ENCODE measurements at places on chromosomes 1 and 21.

- DNase-seq, result no peak
Measured at GRCh38 chr1:111927652-111928051, 61.8 kb downstream of the KCND3 start.

DNA sequence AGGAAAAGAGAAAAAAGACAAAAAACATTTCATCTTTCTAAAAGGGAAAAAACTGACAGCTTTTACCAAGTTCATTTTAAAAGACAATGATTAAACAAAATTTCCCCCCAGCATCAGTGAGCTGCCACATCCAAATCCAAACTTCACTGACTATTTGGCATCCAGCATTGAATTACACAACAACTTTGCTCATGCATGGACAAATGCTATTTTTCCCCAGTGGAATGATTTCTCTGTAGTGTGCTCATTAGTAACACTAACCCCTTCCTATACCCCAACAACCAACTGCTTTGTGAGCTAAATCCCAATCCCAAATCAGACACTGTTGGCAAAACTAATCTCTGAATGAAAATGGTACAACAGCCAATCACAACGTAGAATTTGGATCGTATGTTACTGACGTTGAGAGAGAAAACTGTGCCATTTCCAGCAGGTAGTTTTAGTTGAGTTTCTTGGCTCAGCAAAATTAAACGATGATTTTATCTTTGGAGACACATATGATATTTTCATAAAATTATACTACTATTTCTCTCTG lies 37.9 kb downstream of the PIK3R3 start:
- no peak for DNase-seq

DNA sequence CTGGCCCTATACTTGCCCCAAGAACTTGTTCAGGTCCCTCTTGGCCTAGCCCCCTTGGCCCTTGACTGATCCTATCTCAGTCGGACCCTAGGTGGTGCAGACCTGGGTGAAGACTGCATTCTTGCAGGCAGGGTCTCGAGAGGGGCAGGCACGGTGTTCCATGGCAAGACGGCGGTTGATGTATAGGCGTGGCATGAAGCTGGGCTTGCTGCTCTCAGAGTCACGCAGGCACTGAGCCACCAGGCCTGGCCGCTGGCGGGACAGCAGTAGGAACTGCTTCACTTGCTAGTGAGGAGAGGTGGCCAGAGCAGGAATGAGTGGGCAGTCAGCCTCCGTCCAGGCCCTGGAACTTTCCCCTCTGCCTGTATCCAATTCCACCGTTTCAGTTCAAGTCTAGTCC lies 3.8 kb downstream of the HECTD3 start:
- peak; percentile 16 for DNase-seq

DNA sequence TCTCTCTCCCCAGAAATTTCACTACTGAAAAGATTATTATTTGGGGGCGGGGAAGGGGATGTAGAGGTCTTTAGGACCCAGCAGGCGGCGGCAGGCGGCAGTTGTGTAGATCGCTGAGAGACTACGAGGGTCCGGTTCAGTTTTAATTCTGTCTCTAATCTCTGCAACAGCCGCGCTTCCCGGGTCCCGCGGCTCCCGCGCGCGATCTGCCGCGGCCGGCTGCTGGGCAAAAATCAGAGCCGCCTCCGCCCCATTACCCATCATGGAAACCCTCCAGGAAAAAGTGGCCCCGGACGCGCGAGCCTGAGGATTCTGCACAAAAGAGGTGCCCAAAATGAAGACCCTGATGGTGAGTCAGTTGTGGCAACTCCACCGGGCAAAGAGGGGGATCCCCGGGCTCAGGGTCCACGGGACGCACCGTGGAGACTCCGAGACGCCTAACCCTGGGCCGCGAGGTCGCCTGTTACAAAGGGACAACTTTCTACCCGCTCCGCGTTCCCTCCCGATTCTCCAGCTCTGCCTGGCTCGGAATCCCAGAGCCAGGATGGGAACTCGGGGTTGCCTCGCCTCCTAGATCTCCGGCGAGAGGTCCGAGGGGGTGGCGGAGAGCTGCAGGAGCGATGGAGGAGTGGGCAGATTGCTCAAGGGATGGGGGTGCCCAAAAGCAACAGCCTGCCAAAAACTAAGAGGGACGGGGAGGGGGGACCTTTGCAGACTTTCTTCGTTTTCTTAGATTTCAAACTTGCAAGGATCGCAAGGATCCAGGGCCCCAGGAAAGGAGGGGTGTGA lies at the start of gene ST6GALNAC5:
TSS of gene ST6GALNAC5 (plus strand) at position 139 of the 789 bp plus-strand sequence.
- DNase-seq, result peak; percentile 77

DNA sequence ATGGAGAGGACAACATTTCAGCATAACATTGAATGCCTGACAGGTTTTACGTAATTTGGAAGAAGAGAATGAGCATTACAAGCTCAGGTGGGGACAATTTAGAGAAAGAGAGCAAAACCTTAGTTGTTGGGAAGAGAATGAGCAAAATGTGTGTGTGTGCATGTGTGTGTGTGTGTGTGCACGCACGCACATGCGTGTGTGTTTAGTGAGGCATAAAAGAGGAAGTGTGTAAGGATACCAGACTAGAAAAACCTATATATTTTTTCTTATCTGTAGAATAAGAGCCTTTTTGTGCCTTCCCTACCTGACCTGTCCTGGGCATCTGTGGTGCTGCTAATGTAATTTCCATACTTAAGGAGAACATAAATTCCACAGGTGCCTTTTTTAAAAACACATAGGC lies 99.0 kb upstream of the PLXNA2 start:
- DNase-seq, result no peak

DNA sequence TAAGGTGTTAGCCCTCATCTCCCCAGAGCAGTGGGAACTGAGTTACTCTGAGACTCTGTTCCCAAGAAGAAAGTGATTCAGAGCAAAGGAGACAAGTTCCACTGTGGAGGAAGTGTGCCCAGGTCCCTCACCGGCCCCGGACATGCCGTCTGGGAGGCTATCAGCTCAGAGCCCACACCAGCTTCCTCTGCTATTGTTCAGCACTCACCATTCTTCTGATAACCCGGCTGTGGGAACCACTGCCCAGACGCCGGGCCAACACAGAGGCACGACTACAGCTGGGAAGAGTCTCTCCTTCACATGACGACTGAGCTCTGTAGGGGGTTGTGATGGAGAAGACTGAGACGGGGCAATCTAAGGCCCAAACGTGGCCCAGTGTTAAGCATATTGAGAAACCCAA lies 34.2 kb upstream of the GJA5 start:
- DNase-seq, result peak; percentile 62

DNA sequence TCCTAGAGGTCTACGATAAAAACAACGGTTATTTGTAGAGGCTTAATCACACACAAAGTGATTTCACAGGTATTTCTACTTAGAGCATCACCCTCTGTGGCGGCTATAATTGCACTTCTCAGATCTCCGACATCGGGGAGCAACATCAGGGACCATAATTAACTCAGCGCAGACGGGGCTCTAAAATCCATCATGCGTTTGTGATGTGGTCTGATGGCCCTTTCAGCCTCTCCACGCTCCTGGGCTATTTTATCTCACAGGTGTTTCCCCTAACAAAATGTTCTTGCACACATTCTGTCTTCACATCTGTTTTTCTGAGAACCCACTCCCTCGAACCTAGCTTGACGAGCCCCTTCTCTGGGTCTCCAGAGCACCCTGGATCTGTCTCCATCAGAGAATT lies 146.3 kb upstream of the DUSP10 start:
- no peak for DNase-seq

DNA sequence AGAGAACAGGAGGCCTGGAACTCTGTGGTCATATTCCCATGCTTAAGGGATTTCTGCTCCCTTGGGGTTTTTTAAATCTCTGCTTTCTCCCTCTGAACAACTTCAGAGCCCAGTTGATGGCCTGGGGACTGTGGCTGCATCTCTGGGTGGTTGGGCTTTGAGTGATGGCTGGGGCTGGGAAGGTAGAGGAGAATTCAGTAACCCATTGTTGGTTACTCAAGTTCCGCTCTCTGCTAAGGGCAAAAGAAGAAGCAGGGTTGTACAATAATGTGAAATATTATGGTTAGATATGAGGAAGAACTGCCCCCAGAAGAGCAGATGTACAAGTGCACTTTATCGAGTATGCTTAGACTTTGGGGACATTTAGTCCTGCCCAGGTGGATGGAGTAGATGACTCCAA lies 72.1 kb upstream of the CNTN2 start:
- DNase-seq, result no peak

GRCh38 chr1:228264090-228264829 lies 56.4 kb downstream of the OBSCN start:
- no peak for DNase-seq

DNA sequence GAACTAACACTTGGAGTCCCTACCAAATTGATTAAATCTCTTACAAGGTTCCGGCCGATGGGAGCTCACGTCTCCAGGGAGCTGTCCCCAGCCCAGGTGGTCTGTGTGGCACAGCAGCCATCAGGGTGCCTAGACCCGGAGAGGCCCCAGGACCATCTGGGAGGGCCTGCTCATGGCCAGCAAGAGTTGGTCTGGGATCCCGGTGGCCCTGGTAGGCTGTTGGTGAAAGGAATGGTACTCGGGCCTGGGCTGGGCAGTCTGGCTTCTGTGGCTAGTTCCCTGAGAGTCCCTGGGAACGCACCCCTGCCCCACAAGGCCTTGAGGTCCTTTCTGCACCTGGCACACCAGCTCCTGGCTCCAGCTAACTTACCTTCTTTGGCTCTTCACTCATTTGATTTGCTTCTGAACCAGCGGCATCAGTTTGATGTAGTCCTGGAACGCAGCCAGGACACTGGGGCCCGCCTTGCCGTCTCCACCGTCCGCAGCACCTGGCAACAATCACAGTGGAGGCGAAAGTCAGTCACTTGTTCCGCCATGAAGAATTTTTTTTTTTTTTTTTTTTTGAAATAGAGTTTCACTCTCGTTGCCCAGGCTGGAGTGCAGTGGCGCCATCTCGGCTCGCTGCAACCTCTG lies 62.5 kb downstream of the SCCPDH start:
- DNase-seq, result no peak

- DNase-seq, result no peak
Measured at GRCh38 chr1:100627054-100627716, 89.2 kb downstream of the GPR88 start.

DNA sequence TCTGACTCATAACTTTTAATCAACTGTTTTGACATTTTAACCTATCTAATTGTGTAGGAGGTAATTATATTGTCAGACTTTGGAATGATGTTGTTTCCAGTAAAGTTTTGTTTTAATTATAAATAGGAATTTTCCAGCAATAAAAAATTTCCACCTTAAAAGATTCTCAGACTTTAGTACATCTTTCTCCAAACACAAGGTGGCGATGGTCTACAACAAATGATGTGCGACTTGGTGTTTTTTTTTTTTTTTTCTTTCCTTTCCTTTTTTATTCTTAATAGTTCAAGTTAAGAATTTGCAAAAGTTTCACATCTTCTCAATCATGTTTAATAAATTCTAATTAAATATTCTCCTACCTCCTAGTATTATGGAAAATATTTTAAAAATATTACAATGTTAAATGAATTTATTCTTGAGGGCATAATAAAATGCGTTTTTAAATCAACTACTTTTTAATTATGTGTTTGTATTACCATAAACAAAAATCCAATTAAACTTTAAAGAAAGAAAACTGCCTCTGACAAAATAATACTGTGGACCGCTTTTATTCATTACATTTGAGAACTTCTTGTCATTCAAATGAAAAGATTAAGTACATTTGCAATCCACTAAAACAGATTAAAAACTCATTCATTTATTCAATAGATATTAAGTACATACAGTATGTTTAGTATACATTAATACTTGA lies 4.4 kb upstream of the ADAMTS1 start:
- no peak for DNase-seq

- DNase-seq, result peak; percentile 84
Measured at GRCh38 chr1:28290851-28291250, 31.5 kb downstream of the SESN2 start.

DNA sequence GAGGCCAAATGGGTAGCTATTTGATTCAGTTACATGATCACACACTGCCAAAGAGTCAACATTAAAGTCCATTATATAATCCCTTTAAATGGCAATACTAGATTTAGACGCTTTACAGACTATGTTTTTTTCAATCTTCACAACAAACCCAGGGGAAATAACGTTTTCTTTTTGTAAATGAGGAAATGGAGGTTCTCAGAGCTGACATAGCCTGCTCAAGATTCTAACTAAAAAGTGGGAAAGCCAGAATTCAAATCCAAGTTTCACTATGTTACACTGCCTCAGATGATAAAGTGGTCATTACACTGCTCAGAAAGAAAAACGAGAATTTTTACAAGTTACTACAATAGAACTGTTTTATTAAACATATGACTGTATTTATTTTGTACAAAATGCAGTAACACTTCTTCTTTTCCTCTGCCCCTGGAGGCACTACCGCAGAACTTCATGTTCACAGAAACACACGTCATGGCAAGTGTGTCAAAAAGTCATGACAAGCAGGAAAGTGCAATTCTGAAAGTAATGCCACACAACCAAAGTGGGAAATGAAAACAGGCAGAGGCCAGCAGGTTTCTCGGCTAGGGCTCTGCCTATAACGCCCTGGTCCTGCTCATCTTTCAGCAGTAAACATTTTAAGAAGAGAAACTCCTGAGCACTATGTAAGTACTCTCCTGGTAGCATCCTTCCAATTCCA lies 19.0 kb downstream of the THEMIS2 start:
- no peak for DNase-seq

- no peak for DNase-seq
Measured at GRCh38 chr1:113552244-113552643, 161.9 kb downstream of the MAGI3 start.

DNA sequence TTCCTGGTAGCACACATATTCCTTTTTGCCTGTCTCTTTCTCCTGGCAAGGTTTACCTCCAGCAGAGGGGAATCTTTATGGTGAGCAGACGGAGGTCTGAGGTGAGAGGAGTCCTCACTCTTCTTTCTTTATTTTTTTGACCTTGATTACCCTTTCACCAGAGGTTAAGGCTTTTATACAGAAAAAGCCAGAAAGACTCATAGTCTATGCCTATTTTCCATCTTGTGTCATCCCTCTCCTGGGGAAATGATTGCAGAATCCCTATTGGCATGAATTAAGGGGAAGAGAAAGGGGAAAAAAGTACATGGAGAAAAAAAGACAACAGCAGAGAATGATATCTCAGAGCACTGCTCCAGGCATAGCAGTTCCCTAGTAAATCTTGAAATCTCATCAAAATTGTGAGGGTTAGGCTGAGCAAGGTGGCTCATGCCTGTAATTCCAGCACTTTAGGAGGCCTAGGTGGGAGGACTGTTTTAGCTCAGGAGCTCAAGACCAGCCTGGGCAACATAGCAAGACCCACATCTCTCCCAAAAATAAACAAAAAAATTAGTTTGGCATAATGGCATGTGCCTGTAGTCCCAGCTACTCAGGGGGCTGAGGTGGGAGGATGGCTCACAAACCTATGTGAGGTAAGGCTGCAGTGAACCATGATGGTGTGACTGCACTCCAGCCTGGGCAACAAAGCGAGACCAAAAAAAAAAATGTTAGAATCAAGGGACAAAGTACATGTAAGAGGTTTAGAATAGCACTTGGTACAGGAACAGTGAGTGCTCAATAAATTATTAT lies 1.2 kb upstream of the XPR1 start:
- no peak for DNase-seq

DNA sequence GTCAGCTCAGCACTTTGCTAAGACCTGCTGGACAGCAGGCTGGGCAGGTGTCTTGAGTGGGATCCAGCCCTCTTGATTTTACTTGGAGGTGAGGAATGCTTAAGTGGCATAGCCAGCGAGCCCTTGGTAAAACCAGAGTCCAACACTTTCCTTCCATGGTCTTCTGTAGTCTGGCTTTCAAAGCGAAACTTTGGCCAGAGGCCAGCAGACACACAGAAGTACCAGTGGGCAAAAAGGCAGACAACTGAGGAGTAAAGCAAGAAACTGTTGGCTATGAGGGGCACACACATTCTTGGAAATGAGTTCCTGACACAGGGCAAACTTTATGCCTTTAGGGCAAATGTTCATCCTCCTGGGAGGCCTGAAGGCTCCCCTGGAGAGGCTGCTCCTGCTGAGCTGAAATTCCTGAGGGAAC lies 281.0 kb upstream of the POU3F1 start:
- DNase-seq, result no peak
